Smooth muscle cell of the pulmonary artery (primary cell): ENCODE measurements at places on chromosomes 1 and 21. TPM values are rescaled to one million over a fixed set of nuclear protein-coding genes. Genes with fewer than 3 reads are reported as not detected.

PIGP gene
- 7.2 and 12.6 TPM in 2 replicates for total RNA-seq

METTL18 gene
- total RNA-seq = 2.9 and 5.0 TPM in 2 replicates

FCRL6 gene
- total RNA-seq = not detected in 2 replicates

RGS13 gene
- total RNA-seq = not detected in 2 replicates

SLC1A7 gene
- total RNA-seq = 0.52 and 1.1 TPM in 2 replicates

BPNT1 gene
- total RNA-seq = 20.2 and 26.8 TPM in 2 replicates

F13B gene
- not detected in 2 replicates for total RNA-seq

LRRC3 gene
- total RNA-seq = 0.26 and 0.65 TPM in 2 replicates

CLEC20A gene
- not detected in 2 replicates for total RNA-seq

SMIM11 gene
- total RNA-seq = 8.1 and 13.5 TPM in 2 replicates

LCE2C gene
- not detected in 2 replicates for total RNA-seq

CFHR3 gene
- not detected in 2 replicates for total RNA-seq

VCAM1 gene
- total RNA-seq = 4.2 and 20.7 TPM in 2 replicates

EEIG2 gene
- total RNA-seq = 18.0 and 32.5 TPM in 2 replicates

RGS8 gene
- not detected in 2 replicates for total RNA-seq
